ENCODE measurements at places on chromosomes 5 and 9.

DNA sequence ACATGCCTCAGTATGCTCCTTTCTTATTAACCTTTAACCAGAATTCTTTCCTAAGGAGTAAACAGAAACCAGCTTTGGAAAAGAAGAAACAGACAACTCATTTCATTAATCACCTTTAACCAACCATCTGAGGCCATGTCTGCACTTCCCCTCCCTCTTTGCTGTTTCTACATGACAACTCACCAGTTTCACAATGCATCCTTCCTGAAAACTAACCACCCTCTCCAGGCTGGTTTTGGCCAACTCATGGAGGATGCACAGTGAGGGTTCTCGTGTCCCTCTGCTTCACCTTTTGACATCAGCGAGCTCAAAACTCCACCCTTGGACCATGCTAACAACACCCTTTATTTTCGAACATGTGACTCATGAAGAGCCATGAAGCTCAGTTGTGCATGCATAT, 244.1 kb downstream of the ELAVL2 start:
- no peak for DNase-seq

DNA sequence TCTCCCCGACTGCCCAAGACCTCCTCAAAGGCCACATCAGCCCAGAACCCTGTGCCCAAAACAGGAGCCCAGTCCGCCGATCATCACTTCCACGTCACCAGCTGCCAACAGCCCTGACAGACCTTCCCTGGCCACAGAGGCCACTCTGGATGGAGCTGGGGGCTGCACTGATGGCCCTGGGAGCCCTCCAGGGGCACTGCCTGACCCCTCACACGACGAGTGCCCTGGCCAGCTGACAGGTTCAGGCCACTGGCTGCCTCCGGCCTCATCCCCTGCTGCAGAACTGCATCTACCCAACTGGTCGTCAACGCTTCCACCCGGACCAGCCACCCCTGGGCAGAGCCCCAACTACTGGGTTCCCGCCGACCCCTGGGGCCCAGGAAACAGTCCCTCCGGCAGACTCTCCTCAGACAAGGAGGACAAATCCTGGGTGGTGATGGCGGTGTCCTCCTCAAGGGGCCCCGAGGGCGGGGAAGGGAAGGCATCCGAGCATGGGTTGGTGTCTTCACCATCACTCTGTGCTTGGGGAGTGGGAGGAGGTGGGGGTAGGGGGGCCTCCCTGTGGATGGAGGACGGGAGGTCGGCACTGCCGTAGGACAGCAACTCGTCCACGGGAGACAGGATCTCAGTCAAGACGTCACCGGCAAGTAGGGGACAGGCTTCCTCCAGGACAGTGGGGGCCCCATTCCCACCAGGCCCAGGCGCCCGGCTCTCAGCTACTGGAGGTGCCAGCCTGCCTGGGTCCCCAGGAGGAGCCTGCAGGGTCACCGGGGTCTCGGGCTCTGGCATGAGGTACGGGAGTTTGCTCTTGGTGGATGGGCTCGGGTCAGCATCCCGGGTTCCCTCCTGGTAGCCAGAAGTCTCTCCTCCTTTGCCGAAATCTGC, 7.9 kb upstream of the QSOX2 start:
- DNase-seq, result no peak

DNA sequence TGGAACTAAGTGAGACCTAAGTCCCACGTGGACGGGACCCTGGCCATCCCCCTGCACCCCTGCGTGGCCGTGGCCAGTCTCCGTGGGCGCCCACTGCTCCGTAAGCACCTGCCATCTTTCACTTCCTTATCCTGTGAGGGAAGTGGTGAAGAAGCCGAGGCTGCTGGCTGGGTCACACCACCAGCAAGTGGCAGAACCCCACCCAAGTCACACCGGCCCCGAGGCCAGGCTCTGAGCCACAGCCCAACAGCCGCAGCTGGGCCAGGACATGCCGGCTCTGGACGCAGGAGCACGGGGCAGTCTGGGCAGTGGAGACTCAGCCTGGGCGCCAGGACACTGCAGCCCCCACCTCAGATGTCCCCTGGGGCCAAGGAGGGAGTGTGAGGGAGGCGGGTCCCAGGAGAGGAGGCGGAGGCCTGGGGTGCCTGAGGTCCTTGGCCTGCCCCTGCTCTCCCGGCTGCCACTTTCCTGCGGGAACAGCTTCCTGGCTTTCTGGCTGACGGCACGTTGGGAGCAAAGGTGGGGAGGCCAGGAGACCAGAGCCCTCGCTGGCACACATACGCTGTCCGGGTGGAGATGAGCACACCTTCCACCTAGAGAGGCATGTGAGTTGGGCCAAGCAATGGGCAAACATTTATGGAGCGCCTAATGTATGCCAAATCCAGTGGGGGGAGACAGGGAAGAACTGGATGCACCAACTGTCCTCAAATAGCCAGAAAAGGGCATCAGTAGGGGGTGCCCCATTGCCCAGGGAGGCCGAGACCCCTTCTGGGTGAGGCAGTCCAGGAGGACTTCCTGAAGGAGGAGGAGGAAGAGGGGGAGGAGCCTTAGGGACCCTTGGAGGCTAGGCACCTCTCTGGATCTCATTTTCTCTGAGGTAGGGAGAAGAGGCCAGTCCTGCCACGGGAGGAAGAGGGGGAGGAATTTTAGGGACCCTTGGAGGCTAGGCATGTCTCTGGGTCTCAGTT, 43.9 kb upstream of the EGFL7 start:
- no peak for DNase-seq

GRCh38 chr5:65098393-65098792, 329.7 kb downstream of the CWC27 start:
- no peak for DNase-seq

GRCh38 chr9:89360465-89360864, 42.2 kb downstream of the SECISBP2 start:
- no peak for DNase-seq

DNA sequence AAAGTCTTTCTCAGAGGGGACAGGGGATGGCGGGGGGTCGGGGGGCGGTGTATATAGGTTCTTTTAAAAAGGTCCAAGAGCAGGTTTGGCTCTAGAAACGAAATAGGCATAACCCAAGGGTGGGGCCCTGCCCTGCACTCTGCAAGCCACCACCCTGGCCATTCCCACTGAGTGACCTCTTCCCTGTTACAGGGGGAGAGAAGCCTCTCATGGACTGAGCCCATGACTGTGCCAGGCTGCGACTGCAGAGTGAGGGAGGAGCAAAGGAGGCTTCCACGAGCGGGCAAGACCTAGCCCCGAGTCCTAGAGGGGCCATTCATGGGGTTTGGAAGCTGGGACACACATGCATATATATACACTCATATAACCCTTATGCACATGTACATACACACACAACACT, 10.1 kb upstream of the NXNL2 start:
- DNase-seq, result no peak

DNA sequence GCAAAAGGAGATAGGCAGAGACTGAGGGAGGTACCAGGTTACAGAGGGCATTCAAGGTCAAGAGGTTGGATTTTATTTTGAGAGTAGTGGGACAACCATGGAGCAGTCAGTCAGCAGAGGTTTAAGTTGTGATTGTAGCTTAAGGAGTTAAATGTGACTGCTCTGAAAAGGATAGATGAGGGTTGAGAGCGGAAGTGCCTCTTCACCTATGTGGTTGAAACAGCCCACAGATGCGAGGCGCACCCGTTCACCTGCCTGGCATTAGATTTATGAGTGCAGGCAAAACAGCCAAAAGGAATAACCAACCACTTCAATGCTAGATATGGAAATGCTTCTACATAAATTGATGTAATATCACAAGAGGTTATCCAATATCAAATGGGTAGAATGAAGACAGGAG, 8.4 kb downstream of the ZNF474 start:
- DNase-seq, result no peak

DNA sequence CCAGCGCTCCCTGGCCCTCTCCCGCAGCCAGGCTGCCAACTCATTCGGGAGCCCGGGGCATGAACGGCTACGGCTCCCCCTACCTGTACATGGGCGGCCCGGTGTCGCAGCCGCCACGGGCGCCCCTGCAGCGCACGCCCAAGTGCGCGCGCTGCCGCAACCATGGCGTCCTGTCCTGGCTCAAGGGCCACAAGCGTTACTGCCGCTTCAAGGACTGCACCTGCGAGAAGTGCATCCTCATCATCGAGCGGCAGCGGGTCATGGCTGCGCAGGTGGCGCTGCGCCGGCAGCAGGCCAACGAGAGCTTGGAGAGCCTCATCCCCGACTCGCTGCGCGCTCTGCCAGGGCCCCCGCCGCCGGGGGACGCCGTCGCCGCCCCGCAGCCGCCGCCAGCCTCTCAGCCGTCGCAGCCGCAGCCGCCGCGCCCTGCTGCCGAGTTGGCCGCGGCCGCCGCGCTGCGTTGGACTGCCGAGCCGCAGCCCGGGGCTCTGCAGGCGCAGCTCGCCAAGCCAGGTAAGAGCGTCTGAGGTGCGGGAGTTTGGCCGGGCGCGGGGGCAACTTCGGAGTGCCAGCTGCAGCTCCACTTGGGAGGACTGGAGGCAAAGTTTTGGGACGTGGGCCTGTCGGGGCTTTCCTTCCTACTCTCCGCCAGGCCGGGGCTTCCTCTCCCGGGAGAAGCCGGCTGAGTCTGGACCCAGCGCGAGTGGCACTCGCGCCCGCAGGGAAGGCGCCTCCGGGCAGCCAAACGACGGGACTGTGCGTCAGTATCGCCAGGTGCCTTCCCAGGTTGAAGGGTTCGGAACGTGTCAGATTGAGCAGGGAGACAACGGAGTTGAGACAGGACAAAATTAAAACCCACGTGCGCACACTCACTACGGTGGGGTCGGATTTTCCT, 735 bp downstream of the DMRT3 start:
- no peak for DNase-seq

DNA sequence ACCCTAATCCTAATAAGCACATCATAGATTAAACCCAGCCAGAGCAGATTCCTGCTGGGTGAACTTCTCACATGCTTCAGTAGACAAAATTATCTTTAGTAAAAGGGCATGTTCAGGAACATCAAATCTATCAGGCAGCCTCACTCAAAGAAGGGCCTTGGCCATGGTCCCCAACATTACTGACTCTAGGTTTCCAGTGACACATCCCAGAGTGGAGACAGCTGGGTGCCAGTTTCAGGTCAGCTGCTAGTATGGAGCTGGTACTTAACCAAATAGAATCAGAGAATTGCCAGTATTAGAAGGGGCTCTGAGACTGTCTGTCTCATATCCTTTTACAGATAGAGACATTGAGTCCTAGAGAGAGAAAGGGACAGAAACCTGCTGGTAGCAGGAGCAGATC, 44.1 kb upstream of the GALNT10 start:
- DNase-seq, result no peak

Data from stimulated activated CD8-positive, alpha-beta memory T cell treated with anti-CD3 and anti-CD28 coated beads, Interleukin-15, amount 100 ng/mL, for 4 hours (primary cell).